Umbilical cord (tissue), 2 donors: ENCODE measurements at places on chromosomes 11 and 22. TPM values are rescaled to one million over a fixed set of nuclear protein-coding genes. Genes with fewer than 3 reads are reported as not detected.

The OR8G1 gene
- 1.9 TPM for total RNA-seq

The MMP11 gene
- total RNA-seq = 13.7 TPM

The UCP3 gene
- total RNA-seq = 0.24 TPM

The KIRREL3 gene
- 0.72 TPM for total RNA-seq

The CCDC15 gene
- 8.7 TPM for total RNA-seq

The MRGPRE gene
- 0.48 TPM for total RNA-seq

The OR51B5 gene
- 17.1 TPM for total RNA-seq

The KRTAP5-10 gene
- not detected for total RNA-seq

The CBLIF gene
- not detected for total RNA-seq

The KRTAP5-2 gene
- total RNA-seq = not detected

The PPARA gene
- 34.9 TPM for total RNA-seq

The JHY gene
- 6.3 TPM for total RNA-seq

The GGTLC3 gene
- total RNA-seq = not detected

The POU2AF1 gene
- total RNA-seq = 0.48 TPM

The MMP27 gene
- not detected for total RNA-seq

The PRR5L gene
- 46.9 TPM for total RNA-seq

The DGCR6 gene
- 11.6 TPM for total RNA-seq
